Esophagus squamous epithelium (tissue), 5 donors: ENCODE measurements at places on chromosomes 13 and 19.

DNA sequence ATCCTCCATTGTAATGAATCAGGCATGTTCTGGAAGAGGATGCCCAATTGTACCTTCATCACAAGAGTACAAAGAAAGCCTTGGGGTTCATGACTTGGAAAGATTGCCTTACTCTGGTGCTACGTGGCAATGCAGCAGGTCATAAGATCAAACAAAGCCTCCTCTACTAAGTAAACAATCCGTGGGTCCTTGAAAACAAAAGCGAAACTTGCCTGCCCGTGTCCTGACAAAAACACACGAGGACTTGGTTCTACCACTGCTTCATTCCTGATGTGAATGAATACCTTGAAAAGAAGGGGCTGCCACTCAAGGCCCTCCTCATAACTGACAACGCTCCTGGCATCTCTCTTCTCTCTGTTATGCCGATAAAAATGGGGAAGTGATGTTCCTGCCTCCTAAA, 18.9 kb downstream of the ZNF563 start:
- no peak for DNase-seq

- DNase-seq, result no peak
These were observed 818 bp upstream of the SLITRK1 start for GRCh38 chr13:83883061-83883523.

DNA sequence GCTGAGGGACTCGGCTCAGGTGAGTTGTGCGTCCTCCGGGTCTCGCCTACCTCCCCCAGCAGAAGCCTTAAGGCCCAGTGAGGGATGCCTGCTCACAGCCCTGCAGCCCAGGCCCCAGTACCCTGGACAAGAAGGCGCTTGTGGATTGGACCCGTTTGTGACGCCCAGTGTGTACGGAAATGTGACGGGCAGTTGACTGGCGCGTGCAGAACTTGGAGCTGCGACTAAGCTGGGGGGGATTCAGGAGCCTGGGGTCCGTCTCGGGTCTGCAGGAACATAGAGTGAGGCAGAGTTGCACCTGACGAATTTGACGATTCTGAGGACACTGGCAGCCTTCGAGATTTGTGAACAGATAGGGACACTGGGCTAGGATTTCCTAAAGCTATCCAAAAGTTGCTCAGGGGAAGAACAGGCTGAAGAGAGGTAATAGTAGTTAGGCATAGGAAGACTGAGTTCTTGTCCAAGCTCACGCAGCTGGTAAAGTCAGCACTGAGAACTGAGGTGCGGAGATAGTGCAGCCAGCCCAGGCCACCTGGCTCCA, 519 bp downstream of the ZNF551 start:
- no peak for DNase-seq

DNA sequence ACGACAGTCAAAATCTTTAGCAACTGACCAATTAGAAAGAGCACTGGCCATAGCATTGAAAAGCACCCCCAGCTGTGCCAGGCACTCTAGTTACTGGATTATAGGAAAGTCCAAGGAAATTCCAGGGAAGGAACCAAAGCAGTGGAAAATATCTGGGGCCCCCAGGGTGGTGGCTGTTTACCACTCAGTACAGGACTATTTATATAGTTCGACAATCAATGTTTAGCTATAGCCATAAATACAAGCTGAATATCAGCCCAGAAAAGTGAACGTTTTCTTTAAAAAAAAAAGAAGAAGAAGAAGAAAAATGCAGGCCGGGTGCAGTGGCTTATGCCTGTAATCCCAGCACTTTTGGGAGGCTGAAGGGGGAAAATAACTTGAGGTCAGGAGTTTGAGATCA, 55.2 kb upstream of the UBAC2 start:
- no peak for DNase-seq

DNA sequence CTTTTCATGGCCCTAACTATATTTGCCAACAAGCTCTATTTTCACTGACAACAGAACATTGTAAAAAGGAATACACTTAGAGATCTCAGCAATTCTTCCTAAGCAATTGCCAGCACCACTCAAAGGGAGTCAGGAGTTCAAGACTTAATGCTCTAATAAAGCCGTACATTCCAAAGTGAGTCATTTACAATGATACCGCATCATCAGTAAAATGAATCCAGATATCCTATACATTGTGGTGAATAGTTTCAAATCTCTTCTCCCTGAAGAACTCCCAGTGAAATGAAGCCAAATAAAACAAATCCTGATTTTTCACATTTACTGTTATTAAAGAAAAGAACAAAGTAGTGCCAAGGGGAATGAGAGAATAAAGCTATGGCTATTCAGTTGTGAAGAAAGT, 2898.7 kb upstream of the PCDH20 start:
- no peak for DNase-seq

- no peak for DNase-seq
These were observed 428.1 kb upstream of the DACH1 start for GRCh38 chr13:72295153-72295552.

- no peak for DNase-seq
These were observed 115.6 kb downstream of the IRS2 start for GRCh38 chr13:109670776-109671175.
